NCI-H345 (cell line): ENCODE measurements at places on chromosomes 1 and 21.

- no peak for DNase-seq
Observed at GRCh38 chr1:204495078-204495753, 611 bp upstream of the PIK3C2B start.

GRCh38 chr1:21077085-21077484, 99.6 kb downstream of the EIF4G3 start:
- no peak for DNase-seq

DNA sequence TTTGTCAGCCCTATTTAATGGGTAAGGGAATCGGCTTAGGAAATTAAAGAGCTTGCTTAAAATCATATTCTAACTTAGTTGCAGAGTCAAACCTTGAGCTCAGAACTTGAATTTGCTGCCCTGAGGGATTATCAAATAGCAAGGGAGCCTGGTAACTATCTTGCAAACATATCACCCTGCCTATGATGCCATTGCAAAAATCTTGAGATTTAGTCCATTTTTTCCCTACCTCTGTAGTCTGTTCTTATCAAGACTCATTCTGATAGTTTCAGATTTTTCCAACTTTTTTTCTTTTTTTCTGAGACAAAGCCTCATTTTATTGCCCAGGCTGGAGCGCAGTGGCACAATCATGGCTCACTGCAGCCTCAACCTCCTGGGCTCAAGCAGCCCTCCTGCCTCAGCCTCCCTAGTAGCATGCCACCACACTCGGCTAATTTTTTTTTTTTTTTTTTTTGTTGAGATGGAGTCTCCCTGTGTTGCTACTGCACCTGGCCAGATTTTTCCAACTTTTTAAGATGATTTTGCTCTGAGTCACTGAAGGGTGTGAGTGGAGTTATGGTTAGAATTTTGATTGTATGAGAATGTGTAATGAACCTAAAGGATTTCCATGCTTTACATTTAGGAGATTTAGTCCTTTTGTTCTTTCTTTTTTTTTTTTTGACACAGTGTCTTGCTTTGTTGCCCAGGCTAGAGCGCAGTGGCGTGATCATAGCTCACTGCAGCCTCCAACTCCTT, 12.2 kb downstream of the SARS1 start:
- DNase-seq: no peak

GRCh38 chr1:47325528-47325927, 8.1 kb upstream of the CMPK1 start:
- DNase-seq: peak; percentile 80

DNA sequence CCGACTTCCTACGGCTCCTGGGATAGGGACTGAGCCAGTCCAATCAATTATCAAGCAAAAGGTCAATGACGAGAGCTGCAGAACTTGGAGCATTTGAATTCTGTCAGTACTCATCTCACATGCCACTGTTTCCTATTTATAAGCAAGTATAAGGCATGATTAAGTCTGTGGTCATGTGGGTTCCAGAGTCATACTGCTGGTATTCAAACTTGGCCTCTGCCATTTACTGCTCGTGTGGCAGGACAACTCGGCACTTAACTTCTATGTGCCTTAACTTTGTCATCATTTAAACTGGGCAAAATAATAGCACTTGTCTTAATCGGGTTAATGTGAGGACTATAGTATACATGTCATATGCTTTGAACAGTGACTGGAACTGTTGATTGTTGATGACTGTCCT, 44.9 kb upstream of the TNFSF18 start:
- DNase-seq: no peak

GRCh38 chr1:37725851-37726613, 33.7 kb downstream of the CDCA8 start:
- no peak for DNase-seq

- DNase-seq: no peak
Observed at GRCh38 chr1:39117899-39118450, 86.5 kb upstream of the MACF1 start.

- no peak for DNase-seq
Observed at GRCh38 chr1:157880621-157881020, 39.0 kb upstream of the CD5L start.

DNA sequence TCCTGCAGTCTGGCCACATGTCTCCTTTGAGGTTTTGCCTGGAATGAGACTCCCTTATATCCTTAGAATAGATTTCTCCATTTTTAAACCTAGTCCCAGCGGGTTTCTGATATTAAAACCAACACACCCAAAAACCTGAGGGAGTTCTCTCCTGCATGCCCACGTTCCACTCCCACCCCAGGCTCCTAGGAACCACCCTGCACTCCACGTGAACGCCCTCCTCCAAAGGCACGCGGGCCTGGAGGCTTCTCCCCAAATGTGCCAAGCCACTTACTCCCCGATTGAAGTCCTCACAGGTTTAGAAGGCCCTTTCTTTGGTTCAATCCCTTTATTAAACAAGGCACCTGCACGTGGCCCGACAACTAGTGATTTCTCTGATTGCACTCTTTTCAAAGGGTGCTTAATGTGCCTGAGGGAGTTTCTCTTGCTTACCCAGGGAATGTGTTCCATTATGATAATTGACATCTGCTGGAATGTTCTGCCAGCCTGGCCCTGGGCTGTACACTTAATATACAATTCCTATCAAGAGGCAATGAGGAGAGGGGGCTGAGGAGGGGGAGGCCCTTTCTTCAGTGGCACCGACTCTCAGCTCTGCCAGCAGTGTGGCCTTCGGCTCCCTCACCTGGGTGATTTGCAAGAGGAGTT, 104.3 kb upstream of the ADAR start:
- DNase-seq: no peak

DNA sequence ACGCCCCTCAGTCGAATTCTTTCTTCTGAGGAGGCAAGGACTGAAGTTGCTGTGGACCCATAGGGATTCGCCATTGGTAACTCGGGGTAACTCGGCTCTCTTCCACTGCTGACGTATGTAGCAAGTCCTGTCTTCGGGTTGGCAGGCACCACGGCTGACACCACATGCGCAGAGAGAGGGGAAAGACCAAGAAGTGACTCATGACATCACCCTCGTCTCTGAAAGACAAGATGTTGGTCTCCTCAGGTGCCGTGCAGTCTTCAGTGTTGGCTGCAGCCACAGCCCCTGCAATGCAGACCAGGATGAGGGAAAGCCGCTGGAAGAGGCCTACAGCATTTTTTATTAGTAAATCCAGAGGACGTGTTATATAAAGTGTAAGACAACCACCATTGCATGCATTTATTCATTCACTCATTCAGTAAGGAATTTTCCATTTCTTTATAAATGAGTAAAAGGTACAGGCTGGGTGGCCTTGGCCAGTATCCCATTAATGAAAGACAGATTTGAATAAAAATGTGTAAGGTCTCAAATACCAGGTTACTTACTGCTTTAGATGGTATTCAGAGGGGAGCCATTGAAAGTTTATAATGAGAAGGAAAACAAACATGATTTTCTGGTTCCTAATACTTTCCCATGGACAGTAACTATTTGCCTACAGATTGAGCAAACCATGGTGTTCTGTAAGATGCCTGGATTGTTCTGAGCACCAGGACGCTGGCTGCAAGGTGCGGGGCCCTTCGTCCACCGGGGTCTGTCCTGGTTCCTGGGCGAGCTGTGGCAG, 50.7 kb upstream of the IRF2BP2 start:
- no peak for DNase-seq

- no peak for DNase-seq
Observed at GRCh38 chr1:193325771-193326170, 139.4 kb upstream of the B3GALT2 start.

- no peak for DNase-seq
Observed at GRCh38 chr1:157209514-157209913, 71.3 kb upstream of the ETV3 start.

DNA sequence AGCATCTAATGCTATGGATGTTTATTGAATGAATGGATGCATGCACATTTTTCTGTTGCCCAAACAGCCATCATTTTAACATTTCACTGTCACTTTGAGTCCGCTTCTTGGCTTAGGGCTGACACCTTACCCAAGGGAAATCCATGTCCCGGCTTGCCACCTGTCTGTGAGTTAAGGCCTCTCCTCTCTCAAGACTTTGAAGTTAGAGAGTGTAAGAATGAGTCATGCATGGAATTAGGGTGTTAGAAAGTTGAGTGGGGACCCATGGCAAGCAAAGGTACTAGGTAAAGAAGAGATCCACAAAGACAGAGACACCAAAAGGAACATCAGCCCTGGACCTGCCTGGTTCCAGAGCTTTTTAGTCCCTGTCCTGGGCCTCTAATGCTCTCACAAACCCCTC, 35.1 kb downstream of the ATP1A1 start:
- no peak for DNase-seq

DNA sequence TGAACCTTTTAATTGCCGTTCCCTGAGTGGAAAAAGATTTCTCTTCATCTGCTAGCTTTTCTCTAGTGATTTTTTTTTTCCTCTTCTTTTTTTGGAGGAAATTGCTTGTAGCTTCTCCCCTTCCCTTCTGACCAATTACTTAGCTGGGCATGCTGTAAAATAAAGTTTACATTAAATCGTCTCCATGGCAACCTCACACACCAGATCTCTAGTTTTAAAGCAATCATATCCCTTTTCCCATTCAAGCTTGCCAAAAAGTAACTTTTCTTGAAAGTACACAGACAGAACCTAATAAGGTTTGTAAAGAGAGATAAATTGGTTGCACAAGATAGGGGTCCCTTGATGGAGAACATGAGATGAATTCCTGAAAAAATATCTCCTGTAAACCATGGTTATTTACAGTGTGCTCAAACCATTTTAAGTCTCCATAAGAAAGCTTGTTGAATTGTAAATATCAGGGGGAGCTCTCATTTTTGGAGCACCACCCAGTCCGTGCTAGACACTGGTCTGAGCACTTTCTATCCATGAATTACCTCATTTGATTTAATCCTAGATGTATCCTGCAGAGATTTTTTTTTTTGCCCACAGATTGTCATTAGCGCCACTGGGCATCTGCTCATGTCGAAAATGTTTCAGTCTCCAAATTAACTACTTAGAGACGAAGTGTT, 32.6 kb upstream of the HTR1D start:
- DNase-seq: no peak

DNA sequence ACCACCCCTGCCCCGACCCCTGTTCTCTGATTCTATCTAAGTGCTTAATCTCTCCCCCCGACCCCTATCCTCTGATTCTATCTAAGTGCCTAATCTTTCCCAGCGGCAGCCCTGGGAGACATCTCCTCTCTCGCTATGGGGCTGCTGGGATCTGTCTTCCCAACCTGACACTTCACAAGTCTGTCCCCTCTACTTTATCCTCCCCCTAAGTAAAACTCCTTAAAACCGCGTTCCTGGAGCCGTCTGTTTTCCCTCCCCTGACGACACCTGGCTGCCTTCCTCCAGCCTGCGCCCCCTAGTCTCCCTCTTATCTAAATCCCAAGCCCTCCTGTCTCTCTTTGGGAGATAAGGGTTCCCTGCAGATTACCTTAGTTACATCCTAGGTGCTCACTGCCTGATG, 30.5 kb downstream of the EPHB2 start:
- DNase-seq: no peak

DNA sequence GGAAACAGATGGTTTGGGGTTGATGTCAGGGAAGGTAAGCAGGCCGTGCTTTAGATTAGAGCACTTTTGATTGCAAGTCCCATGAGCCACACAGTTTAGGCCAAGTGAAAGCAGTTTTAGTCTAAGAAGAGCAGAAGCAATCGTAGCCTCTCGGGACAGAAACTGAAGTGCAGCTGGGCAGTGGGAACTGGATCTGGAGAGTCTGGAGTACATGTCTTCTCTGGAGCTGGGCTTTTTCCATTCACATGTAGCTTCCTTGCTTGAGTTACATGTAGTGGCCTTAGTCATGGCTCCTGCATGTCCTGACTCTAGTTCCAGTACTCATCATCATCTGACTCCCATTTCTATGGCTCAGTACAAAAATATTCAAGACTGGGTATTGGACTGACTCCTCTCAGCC, 16.7 kb downstream of the CAMTA1 start:
- no peak for DNase-seq
